Activated T-cell treated with anti-CD3 and anti-CD28 coated beads for 4 hours (primary cell): ENCODE measurements at places on chromosomes 5 and 9.

- DNase-seq = no peak
Measured at GRCh38 chr5:150398722-150399523, 13.8 kb downstream of the CD74 start.

- DNase-seq = no peak
Measured at GRCh38 chr5:149817539-149818060, 87.5 kb downstream of the PPARGC1B start.

DNA sequence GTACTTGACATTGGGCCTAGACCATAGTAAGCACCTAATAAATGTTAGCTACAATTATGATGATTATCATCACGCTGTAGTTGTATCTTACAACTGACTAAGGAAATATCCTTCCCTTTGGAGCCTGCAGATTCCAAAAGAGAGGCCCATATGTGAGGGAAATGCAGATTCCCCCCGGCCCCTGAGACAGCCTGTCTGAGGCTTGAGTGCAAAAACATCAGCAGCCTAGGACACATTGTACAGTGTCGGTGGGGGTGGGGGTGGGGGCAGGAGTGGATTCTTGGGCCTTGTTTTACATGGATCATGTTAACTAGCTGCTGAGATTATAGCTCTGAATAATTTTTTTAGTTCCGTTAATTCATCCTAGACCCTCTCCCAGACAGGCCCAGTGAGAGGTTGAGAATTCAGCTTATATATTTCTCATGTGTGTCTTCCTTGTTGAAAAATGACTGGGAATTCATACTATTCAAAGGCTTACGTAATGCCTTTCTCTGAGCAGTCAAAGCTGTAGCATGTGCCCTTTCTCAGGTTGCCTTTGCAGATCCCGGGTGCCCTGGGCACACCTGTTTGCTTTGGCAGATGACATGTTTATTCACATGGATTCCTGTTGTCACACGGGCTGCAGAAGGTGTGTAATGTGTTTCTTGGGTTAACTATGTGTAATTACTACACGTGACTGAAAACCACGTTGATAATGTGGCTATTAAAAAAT, 262.8 kb downstream of the NR3C1 start:
- no peak for DNase-seq

GRCh38 chr5:124935065-124935464, 188.6 kb upstream of the ZNF608 start:
- DNase-seq = no peak

GRCh38 chr5:174698156-174698555, 26.2 kb upstream of the MSX2 start:
- DNase-seq = no peak

- no peak for DNase-seq
Measured at GRCh38 chr5:40484495-40484894, 195.2 kb upstream of the PTGER4 start.

DNA sequence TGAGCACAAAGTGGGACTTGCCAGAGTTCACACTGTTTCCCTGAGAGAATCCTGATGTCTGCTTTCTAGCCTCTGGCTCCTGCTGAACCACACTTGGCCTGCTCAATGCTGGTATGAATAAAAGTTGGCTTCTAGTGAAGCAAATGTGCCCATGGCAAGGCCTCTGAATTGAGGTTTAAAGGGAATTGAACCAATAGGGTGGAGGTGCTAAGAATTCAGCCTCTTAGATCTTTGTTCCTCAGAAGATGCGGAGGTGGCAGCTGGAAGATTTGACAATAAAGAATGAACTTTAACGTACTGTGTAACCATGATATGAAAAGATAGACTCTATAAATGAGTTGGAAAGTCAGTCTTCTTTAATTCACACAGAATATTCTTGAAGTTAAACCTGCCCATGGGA, 57.2 kb downstream of the RASGRF2 start:
- DNase-seq = no peak

DNA sequence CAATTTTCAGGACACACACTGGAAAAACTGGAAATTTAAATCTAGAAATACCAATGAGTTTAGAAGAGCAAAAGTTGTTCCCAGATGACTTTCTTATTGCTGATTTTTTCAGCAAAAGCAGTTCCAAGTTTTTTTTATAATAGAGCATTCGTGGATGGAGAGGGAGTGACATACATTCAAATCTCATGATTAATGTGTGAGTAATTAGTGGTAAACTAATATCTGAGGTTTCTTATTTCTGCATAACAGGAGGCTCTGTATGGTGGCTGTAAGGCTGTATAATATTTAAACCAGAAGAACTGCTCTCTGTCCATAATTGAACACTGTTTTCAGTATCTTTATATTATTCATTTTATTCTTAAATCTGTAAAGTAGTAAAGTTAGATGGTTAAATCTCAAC, 25.8 kb downstream of the LYSMD3 start:
- no peak for DNase-seq

GRCh38 chr5:130286971-130287370, 382.7 kb downstream of the CHSY3 start:
- DNase-seq = no peak

DNA sequence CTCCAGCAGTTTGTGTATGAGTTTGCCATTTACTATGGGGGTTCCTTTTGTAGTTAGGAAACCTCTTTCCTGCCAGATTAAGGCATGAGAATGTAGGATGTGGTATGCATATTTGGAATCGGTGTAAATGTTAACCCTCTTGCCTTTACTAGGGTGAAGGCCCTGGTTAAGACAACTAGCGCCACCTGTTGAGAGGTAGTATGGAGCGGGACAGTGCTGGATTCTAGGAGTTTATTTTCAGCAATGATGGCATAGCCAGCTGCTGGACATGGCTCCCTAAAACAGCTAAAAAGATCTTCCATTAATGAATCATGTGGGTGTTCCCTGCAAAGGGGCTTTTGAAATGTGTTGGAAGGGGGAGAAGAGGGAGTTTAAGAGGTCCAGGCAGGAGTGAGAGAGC, 30.7 kb upstream of the GPX3 start:
- no peak for DNase-seq

DNA sequence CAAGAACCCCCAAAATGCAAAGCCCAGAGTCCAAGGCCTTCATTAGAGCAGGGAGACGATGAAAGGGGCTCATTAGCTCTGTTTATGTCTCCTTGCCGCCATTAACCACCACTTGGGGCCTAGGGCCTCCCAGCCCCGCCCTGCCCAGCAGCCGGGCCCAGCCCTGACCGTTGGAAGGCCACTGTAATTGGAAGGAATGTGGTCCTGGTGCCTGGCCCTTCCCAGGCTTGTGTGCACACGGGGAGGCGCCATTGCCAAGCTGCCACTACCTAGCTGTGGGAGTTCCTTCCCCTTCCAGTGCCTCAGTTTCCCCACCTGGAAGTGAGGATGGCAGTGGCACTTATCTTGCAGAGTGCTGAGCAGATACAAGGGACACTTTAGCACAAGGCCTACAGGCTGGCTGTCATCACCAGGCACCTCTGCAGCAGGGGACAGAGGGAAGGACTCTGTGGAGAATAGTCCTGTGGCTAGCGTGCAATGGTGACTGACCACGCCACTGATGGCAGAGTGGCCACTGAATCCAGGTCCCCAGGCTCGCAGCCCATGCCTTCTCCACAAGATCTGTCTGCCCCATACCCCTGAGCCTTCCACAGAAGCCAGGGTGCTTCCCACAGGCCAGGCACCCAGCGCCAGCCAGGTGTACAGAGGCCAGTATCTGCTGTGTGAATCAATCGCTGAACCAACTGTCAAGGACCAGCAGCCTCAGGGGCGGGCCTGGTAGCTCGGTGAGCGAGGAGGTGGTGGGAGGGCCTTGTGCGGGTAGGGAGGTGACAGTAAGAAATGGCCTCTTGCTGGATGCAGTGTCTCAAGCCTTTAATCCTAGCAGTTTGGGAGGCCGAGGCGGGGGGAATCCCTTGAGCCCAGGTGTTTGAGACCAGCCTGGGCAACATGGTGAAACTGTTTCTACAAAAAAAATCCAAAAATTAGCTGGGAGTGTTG, 20.8 kb downstream of the GBGT1 start:
- no peak for DNase-seq

DNA sequence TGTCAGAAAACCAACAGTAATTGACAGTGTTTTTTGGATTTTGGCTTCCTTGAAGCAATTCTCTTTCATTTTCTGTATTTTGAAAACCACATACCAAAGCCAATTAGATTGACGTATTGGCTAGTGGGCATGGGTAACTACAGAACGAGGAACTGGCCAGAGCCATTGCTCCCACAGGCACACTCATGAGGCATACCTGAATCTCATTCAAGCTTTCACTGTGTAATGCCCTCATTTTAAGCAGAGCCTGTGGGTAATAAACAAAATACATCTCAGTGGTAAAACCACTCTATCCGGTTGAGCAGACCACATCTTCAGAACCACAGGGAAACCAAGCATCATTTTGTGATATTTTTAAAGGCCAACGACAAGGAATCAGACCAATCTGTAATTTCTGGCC, 394.1 kb downstream of the ZNF608 start:
- DNase-seq = no peak

DNA sequence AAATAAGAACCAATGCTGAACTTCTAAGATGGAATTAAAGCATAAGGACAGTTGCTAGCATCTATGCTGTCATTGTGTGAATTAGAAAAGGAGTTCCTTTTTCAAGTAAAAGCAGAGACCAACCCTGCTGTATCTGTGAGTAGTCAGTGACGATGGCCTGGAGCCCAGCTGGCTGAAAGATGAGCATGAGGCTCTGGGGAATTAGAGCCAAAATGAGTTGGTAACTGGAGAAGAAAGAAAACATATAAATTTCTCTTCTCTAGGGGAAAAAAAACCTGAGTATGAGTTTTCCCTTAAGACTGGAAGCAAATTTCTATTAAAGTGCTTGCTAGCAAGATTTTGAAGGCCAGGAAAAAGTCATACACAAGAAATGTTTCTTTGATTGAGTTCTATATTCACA, 1.6 kb upstream of the SPZ1 start:
- DNase-seq = no peak

DNA sequence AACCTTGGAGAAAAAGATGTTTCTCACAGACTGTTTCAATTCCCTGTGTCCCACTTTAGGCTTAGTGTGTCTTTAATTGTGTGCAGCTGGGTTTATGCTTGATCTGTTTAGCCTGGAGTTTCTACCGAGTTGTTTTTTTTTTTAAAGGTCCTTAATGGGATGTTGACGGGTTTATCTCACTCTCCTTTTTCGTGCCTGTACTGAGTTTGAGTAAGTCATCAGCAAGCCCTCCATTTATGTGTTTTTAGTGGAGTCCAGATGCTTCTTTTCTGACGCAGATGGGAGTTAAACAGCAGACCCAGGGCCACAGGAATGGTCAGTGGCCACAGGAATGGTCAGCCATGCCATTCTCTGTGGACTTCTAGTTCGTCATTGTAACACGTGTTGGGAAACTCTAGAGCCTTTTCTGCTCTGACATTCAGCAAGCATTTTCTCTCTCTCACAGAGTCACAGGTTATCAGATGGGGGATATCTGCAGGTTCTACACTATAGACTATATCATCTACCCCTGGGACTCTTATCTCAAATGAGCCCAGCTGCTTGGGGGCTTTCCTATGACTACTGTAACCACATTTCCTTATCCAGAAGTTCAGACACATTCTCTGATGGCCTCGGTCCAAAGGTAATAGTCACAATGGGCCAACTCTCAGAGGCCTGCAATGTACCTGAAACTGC, 190.5 kb downstream of the TTLL11 start:
- DNase-seq = no peak

- no peak for DNase-seq
Measured at GRCh38 chr5:139415221-139415861, 11.5 kb upstream of the SPATA24 start.

DNA sequence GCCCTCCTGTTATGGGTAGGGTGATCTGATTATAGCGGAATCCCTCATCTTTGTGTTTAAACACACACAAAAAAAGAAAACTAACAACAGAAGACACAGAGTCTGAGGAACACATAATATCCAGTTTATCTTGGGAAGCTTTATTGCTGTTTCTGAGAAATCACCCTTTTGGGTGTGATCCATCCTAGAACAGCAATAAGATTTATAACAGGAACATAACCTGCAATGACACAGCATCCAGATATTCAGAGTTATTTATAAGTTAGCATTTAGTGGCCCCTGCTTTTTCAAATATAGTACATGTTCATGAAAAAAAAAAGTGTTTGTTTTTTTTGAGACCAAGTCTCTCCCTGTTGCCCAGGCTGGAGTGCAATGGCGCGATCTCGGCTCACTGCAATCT, 79.9 kb downstream of the RFK start:
- DNase-seq = no peak

- no peak for DNase-seq
Measured at GRCh38 chr5:124743602-124744169, 2.8 kb downstream of the ZNF608 start.

GRCh38 chr5:112742424-112742823, 4.7 kb downstream of the APC start:
- DNase-seq = no peak

- DNase-seq = no peak
Measured at GRCh38 chr9:92558612-92559374, 23.0 kb upstream of the ECM2 start.

- DNase-seq = no peak
Measured at GRCh38 chr9:101400120-101400519, 1.5 kb downstream of the ZNF189 start.

DNA sequence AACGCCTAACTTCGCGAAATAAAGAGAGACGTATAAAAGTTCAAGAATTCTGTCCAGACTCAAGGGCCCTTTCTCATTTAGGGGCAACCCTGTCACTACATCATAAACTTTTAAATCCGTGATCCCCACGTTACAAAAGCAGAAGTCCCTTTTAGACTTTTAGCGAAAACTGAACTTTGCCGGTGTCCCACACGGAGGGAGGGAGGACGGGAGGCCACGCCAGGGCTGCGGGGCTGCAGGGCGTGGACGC, 515 bp upstream of the F2R start:
- no peak for DNase-seq

DNA sequence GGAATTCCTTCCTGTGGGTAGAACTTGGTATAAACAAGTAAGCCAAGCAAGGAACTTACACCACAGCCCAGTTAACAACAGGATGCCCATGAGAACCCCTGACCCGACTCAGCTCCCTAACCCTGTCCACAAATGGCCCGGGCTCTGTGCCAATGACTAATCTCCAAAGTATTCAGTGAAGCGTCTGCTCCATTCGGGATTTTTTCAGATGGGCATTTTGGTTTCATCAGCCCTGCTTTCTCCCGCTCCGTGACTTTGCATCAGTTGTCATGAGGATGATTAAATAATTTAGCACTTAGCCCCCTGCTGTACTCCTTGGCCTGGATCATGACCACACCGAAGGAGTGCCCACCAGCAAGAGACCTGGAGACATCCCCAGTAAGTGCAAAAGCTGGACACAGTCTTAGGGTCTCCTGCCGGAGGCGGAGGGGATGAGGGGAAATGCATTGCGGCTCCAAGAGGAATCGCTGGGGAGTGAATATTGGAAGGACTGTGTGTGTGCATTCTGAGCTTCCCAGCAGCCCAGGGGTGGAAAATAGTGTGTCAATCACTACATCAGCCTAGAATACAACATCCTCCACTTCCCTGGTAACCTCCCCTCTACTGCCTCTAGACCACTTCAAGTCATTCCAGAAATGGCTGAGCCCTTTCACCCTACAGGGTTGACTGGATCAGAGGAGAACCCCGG, 41.4 kb upstream of the DNAH5 start:
- DNase-seq = no peak
